Fibroblast of lung (primary cell): ENCODE measurements at places on chromosomes 3 and 15. TPM values are rescaled to one million over a fixed set of nuclear protein-coding genes. Genes with fewer than 3 reads are reported as not detected.

COL8A1 gene
- polyA plus RNA-seq, result 108 and 215 TPM in 2 replicates

PRSS50 gene
- polyA plus RNA-seq, result not detected in 2 replicates

GOLGA8G gene
- not detected in 2 replicates for polyA plus RNA-seq

GRCh38 chr3:150238995-150239619 is 169.0 kb upstream of the TSC22D2 start:
- DNase-seq, result no peak

DNA sequence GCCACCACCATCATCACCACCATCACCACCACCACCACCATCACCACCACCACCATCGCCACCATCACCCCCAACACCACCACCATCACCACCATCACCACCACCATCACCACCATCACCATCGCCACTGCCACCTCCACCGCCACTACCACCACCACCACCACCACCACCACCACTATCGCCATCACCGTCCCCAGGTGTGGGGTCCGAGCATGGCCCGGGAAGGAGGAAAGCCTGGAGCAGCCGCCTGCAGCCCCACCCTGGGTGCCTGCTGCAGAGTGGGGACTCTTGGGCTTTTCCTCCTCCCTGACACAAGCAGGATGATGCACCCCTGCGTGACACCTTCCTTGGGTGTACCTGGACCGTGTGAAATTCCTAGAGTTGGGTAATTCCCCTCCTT is 43.9 kb downstream of the MUC4 start:
- no peak for DNase-seq

- peak; percentile 62 for DNase-seq
These were observed 53.8 kb downstream of the SST start for GRCh38 chr3:187616307-187616972.

DNA sequence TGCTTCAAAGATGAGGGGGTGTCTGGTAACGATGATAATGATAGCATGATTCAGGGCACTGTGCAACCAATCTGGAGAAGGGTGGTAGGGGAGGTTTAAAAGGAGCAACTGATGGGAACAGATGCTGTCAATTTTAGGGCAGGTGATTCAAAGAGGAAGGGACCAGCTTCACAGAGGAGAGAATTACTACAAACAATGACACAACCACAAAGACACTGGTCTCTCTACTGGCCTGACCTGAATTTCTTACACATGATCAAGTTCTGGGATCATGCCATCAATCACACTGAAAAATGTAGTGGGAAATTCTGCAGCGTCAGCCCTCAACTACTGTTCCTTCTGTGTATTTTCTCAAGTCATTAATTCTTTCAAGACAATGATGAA is 2.6 kb upstream of the CDV3 start:
- DNase-seq, result peak; percentile 88

DNA sequence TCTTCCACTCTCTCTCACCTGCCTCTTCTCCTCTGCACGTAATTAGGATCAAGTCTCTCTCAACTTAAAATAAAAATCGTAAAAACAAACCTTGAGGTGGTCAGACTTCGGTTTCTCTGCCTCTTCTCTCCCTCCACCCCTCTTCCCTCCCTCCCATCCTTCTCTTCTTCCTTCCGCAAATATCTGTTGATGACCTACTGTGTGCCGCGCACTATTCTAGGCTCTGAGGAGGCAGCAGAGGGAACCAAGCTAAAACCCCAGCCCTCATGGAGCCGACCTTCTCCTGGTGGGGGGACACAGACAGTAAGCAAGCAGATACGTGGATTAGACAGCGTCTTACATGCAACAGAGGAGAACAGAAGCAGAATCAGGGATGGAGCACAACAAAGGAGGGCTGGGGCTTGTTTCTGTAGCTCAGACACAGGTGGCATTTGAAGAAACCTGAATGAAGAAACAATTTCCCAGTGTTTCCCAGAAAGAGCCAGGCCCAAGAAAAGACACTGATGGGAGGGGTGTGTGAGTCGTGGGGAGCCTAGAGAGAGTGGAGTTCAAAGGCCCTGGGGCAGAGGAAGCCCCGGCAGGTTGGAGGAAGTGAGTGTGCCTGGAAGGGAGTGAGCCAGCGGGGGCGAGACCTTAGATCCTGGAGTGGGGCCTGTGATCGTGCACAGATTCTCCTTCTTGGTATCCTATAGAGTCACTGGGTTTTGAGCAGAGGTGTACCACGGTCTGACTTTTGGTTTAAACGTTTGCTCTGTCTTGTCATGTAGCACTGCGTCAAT is 80.5 kb downstream of the TOP2B start:
- DNase-seq, result no peak

GRCh38 chr15:27250223-27250622 is 279.2 kb downstream of the GABRG3 start:
- no peak for DNase-seq

DNA sequence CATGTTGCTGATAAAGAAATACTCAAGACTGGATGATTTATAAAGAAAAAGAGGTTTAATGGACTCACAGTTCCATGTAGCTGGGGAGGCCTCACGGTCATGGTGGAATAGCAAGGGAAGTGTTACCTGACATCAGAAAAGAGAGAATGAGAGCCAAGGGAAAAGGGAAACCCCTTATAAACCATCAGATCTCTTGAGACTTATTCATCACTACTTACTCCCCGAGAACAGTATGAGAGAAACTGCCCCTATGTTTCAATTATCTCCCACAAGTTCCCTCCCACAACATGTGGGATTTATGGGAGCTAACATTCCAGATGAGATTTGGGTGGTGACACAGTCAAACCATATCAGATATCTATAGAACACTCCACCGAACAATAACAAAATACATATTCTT is 904.6 kb downstream of the PDCD6IP start:
- DNase-seq, result no peak

DNA sequence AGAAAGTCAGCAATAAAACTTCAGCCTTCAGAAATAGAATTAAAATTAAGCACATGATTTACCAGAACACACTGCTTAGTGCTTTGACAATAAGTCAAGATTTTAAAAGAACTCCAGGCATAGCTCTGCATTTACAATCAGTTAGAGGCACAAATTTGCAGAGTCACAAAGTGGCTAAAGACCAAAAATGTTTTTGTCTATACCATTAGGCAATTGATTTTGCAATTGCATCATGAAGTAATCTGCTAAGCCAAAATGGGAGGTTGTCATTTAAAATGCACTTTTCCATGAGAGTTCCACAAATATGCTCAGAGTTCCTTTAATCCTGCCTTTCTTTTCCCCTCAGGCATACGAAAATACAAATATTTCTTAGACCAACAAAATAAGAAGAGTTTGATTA is 10.1 kb upstream of the DCP1A start:
- no peak for DNase-seq

- no peak for DNase-seq
These were observed 143.3 kb upstream of the WNT5A start for GRCh38 chr3:55630280-55630920.

DNA sequence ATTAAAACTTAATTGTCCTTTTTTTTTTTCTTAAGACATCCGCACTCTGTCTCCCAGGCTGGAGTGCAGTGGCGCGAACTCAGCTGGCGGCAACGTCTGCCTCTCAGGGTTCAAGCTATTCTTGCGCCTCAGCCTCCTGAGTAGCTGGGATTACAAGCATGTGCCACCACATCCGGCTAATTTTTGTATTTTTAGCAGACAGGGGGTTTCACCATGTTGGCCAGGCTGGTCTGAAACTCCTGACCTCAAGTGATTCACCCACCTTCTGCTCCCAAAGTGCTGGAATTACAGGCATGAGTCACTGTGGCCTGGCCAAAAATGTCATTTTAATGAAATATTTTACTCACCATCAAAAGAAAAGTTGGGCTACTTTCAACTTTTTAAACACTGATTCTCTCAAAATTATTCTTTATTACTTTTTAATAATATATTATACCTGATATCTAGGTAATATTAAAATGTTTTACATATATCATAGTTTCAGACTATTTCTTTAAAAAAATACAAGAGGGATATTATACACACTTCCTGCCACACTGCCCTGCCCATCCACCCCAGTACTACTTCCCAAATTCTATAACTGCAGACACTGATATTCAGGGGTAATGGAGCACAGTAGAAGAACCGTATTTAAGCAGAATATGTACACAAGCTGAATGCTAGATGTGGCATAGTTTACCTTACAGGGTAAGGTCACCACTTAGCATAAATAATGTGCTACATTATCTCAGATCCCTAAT is 723.9 kb upstream of the ZNF385D start:
- peak; percentile 81 for DNase-seq

DNA sequence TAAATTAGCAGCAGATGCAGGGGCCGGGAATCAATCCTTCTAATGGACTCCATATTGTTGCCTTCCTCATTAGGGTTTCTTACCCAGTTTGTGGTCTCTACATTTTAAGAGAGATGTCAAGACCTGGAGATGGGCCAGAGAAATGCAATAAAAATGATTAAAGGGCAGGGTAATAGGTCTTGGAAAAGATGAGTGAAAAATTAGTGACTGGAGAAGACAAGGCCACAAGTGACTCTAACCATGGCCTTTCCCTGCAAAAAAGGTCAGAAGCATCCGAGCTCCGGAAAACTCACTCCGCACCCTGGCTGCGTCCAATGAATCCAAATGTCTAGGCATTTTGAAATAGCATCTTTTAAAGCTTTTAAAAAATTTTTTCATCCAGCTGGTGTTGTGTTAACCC is 152.8 kb downstream of the ARRDC4 start:
- no peak for DNase-seq

GRCh38 chr15:48596415-48596814 is 49.1 kb downstream of the FBN1 start:
- DNase-seq, result peak; percentile 27

DNA sequence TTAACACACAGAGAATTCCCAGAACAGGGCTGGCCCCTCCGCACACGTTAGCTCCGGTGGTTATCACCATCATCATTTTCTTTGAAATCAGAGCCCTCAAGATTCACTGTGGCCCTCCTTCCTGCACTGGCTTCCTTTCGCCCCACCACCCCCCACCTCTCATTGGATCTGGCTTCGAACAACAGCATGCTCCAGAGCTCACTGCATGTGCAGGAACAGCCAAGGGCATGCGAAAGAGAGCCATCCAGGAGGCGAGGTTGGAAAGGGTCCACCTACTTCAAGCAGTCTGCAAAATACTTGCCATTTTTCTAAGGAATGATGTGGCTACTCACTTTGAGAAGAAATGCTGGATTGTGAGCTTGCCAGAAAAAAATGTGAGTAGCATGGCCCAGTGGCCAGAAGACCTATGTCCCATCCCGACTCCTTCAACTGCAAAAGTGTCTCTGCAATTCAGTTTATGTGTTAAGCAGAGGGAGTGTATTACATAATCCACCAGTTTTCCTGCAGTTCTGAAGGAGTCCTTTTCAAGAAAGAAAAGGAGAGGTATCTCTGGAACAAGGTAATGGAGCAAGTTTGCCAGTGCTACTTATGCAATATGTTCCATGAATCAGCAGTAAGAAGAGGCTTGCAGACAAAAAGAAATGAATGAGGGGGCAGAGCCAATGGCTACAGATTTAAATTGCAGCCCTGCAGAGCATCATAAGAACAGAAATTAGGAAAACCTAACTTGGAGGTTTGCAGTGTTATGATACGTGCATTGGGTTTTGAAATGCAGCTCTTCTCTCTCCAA is 92.8 kb downstream of the OCA2 start:
- peak; percentile 42 for DNase-seq

- no peak for DNase-seq
These were observed 31.1 kb downstream of the INO80 start for GRCh38 chr15:41085029-41085428.

DNA sequence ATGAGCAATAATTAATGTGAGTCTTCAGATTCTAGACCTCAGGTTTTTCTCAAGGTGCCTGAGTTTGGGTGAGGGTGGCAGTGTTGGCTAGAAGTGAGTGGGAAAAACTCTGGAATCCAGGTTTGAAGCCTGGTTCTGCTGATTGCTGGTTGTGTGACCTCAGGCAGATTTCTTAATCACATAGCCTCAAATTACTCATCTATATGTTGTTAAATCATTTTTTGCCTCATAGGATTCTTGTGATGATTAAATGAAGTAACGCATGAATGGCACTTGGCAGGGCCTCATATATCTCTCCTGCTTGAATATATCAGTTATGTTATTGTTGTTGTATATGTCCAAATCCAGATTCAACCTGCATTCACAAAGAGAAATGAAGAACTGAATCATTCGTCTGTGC is 60.5 kb downstream of the NR2F2 start:
- DNase-seq, result no peak

DNA sequence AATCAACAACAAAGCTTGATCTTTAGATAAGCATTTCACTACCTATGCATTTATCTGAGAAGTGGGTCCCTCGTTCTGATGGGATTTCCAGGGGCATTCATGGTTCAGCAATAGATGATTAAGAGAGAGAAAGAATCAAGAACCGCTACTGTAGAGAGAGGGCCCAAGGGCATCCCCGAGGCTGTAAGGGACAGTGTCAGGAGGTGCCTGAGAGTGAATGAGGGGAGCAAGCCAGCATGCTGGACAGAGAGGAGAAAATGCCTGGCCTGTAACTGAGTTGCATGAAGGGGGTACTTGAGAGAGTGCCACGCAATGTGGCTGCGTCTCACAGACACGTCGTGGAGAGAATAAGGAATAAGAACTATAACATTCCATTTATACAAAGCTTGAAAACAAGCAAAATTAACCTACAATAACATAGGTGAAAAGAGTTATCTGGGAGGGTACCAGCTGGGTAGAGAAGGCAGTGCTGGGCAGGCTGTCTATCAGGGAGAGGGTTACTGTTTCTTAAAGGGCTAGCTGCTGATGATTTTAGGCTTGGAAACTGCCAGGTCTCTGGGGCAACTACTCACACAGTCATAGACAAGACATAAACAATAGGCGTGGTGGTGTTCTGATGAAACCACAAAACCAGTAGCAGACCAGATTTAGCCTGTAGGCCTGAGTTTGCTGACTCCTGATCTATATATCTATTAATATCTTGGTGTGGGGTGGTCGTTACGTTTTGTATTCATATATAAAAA is 374.6 kb upstream of the CFAP20DC start:
- DNase-seq, result peak; percentile 90
